Mammary epithelial cell (primary cell): ENCODE measurements at places on chromosomes 6 and 20. TPM values are rescaled to one million over a fixed set of nuclear protein-coding genes. Genes with fewer than 3 reads are reported as not detected.

GRCh38 chr6:46963626-46964025 is 41.9 kb upstream of the ADGRF5 start:
- no peak for DNase-seq

GRCh38 chr20:39070484-39071231 is 108.5 kb downstream of the DHX35 start:
- peak; percentile 72 for DNase-seq

- peak; percentile 96 for DNase-seq
Observed at GRCh38 chr20:60249436-60249835, 291.2 kb downstream of the CDH26 start.

DNA sequence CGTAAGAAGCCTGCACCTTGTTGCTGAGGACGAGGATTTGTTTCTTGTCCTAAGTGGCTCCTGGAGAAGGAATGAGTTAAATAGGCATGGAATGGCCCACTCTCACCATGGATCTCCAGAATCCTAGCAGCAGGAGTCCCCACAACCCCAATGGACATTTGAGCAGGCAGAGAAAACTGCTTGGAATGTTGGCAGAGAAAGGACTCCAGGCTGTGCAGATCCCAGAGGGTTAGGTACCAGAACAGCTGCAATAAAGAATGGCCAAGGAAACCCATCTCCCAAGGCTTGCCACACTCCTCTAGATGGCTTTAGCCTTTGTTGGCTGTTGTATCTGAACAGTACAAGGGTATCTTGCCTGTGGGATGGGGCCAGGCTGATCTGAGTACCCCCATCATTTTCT is 1415.7 kb upstream of the ADGRB3 start:
- DNase-seq = no peak

- DNase-seq = no peak
Observed at GRCh38 chr20:51452091-51452613, 90.4 kb downstream of the NFATC2 start.

DNA sequence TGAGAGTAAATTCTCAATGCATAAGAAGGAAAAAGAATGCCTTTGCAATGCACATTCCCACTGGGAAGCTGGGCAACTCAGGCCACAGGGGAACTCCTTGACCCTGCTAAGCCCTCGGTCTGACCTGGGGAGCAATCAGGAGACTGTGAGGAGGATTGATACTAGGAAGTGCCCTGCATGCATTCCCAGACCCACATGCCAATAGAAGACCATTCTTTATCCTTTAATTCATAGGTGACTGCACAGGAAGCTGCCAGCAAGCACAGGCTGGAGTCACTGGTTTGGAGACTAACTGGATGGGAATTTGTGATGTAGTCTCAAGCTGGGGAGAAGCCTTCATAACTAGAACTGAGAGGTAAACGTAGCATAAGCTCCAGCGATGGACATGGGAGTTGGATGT is 1012.7 kb downstream of the EYS start:
- no peak for DNase-seq

GRCh38 chr20:34744847-34745246 is 40.7 kb downstream of the TP53INP2 start:
- DNase-seq = no peak

GRCh38 chr6:111657146-111657545 is 51.5 kb upstream of the TRAF3IP2 start:
- peak; percentile 54 for DNase-seq

- no peak for DNase-seq
Observed at GRCh38 chr6:68652117-68652536, 17.0 kb downstream of the ADGRB3 start.

GRCh38 chr6:17904491-17905120 is 82.8 kb downstream of the KIF13A start:
- no peak for DNase-seq

DNA sequence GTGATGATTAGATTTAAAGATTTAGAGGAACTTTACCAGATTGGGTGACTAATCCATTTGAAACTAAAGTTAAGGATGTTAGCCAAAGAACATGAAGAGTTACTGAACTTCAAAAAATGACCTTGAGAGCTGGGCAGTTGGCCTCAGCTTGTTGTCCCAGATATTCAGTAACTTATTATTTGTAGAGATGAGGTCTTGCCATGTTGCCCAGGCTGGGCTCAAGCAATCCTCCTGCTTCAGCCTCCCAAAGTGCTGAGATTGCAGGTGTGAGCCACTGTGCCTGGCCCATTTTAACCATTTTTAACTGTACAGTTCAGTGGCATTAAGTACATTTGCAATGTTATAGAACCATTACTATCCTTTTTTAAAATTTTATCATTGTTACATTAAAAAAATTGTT is 161.5 kb downstream of the SLC16A10 start:
- no peak for DNase-seq

DNA sequence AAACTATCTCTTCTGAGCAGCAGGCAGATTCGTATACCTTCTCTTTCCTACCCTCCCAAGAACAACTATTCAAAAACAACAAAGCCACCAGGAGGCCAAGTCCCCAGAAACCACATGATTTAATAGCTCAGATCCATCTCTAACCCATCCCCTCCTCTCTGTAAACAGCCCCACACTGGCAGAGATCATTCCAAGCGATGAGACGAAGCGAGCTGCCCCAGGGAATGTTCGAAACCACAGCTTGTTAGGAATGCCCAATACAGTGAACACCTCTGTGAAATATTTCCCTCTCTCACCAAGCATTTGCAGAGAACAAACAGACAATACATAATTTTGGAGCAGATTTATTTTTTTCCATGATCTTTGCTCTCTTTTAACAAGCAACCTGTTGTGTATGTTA is 231.8 kb downstream of the SOD2 start:
- peak; percentile 6 for DNase-seq

- peak; percentile 42 for DNase-seq
Observed at GRCh38 chr20:63230800-63231268, 4.9 kb upstream of the BIRC7 start.

DNA sequence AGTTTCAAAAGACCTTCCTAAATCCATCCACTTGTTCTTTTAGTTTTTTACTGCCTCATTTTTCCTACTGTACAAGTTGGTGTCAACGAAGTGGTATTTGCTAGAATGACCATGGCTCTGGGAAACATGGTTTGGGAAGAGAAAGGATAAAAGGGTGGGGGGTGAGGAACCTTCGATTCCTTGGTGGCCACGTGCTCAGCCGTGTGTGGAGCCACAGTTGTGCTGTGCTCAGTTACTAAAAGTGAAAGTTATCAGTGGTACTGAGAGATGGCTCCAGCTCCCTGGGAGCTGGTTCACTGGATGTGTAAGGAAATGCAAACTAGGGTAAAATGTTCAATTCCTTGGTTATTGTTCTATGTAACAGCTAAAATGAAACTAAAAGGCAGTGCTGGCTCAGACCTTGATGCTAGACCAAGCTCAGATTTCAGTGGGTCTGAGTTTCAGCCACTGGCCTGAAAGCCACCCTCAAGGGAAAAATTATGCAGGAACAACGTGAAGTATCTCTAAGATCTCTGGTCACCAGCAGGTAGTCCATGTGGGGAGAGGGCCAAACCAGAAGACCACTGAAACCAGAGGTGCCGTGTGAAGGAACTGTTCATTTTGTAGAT is 7.4 kb upstream of the SLC22A2 start:
- DNase-seq = no peak

- DNase-seq = no peak
Observed at GRCh38 chr20:11921321-11921720, 3.6 kb downstream of the BTBD3 start.

GRCh38 chr6:33126101-33126714 is 50.4 kb downstream of the HLA-DPB1 start:
- peak; percentile 17 for DNase-seq

DNA sequence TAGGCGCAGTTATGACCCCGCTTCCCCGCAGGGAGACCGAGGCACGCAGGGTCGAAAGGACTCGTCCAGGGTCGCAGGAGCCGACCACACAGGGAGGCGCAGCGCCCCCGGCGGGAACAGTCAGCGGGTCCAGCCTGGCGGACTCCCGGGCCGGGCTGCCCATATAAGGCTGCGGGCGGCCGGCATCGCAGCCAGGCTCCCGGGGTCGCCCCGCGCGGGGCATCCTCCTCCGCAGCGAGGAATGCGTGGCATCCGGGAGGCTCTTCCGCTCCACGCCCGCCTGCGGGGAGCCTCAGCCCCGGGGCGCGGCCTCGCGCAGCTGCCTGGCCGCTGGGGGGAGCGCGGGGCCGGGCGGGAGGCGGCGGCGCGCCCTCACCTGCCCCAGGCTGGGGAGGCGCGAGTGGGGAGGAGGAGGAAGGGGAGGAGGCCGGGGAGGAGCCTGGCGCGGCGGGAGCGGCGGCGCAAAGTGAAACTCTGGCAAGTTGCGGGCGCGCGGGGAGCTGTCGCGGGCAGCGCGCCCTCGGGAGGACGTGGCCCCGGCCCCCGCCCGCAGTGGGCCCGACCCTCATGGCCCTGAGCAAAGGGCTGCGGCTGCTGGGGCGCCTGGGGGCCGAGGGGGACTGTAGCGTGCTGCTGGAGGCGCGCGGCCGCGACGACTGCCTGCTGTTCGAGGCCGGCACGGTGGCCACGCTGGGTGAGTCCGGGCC is at the start of gene SYNJ2:
Gene SYNJ2, plus strand, starts transcription at position 469 of the 707 bp plus-strand sequence. Its CDS starts 99 bp downstream, at position 568.
- peak; percentile 78 for DNase-seq

DNA sequence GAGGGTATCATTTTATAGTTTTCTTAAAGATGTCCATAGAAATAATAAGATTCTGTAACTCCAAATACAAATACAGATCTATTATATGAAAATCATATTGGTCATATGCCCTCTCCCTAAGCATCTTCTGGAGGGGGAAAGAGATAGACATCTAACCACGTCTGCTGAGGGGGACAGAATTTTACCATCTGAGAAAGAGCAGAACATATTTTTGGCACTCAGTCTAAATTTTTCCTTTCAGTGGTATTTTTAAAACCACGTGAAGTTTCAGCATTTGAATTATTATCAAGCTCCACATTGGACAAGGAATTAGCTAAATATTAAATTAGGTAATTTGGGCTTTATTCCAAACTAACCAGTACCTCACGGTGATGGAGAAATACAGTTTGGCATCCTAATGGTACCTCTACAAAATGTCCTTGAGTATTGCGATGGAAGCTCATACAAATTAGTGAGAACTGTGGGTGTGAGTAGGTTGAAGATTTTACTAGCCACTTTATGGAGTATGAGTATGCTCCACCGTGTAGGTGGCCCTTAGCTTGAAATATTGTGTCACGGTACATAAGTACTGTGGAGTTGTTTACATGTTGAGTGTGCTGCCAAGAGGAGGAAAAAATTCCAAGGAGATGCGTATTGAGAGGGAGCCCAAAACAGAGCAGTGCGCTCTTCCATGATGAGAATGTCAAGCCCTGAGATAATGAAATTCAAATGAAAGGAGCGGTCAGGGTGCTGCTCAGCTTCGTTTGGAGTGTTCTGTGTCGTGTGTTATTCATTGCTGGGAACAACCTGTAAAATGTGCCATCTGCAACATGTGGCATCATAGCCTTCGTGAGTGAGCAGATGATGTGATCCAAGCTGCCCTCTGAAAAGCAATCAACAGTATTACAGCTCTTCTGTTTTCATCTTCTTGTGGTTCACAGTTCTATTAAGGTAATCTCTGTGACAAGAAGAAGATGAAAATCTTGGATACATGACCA is 48.4 kb upstream of the PHACTR2 start:
- no peak for DNase-seq

GRCh38 chr6:162229093-162229492 is 498.5 kb downstream of the PRKN start:
- DNase-seq = no peak

DNA sequence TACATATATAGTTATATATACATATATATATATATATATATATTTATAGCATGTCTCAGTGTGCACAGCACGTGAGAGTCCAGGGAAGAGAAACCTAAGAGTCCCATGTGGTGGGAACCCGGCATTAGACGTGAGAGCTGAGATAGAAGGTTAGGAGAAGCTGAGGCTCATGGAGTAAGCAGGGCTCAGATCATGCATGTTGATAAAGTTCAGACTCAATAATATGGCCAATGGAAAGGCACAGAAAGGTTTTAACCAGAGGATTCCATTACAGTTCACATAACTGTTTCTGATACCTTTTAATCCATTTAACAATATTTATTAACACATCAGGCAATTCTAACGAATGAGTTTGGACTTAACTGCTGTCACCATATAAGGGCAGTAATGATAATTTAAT is 143.4 kb downstream of the MYB start:
- DNase-seq = no peak

DNA sequence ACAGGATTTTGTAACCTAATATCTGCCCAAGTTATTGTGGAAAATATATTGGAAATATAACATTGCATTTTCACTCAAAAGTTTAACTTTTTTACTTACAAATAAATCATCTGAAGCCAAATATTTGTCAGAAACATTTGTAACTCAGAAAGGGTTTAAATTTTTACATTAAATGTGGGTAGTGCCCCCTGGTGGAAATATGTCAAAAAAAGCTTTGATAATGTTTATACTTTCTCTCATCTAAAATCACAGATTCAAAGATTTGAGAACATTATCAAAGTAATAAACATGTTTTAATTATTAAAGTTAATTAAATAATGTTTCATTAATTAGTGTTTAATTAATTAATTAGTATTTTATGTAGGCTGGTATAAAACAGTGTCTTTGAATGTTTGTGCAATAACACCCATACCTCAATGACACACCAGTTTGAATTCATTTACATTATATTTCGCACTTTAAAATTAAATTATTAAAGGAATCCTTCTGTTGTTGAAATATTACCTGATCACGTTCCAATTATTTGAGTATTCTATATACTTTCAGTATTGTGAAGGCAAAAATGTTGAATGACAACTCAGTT is 320.1 kb upstream of the FKBP1C start:
- no peak for DNase-seq

- no peak for DNase-seq
Observed at GRCh38 chr6:64217721-64218620, 582.4 kb downstream of the PHF3 start.

DNA sequence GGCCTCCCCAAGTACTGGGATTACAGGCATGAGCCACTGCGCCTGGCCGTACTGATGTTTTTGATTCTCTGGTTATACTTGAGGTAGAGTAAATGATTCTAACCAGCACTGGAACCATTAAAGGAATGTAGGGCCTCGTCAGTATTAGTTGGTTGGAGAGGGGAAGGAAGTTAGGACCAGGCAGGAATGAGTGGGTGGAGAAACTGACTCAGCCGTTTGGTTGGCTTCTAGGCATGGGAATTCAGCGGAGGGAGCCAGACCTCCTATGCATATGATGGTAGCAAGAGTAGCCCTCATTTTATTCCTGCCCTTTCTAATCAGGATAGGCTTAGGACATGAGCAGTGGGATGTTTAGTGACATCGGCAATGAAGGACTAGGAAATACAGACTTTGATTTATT is 19.0 kb upstream of the SERINC3 start:
- DNase-seq = peak; percentile 71

The MAP3K7 gene
- total RNA-seq = 39.7 TPM

The AVP gene
- total RNA-seq = not detected in 2 replicates

The PDE10A gene
- total RNA-seq = not detected

The RNF114 gene
- total RNA-seq = 136 TPM

The LINC00237 gene
- not detected in 2 replicates for total RNA-seq

The ZBTB12 gene
- 0.33 TPM for total RNA-seq

The PRICKLE4 gene
- 1.7 TPM for total RNA-seq

The DYNLT2 gene
- 0.67 TPM for total RNA-seq

The SNAI1 gene
- not detected for total RNA-seq

The GMPR gene
- total RNA-seq = 0.45 and 0.51 TPM in 2 replicates

The NMBR gene
- total RNA-seq = not detected in 2 replicates

The DNMT3B gene
- total RNA-seq = 1.1 and 2.0 TPM in 2 replicates

The CPNE5 gene
- not detected for total RNA-seq
